ENCODE measurements at places on chromosomes 2 and 18.

- DNase-seq, result no peak
Observed at GRCh38 chr2:57617318-57617717, 429.3 kb upstream of the VRK2 start.

DNA sequence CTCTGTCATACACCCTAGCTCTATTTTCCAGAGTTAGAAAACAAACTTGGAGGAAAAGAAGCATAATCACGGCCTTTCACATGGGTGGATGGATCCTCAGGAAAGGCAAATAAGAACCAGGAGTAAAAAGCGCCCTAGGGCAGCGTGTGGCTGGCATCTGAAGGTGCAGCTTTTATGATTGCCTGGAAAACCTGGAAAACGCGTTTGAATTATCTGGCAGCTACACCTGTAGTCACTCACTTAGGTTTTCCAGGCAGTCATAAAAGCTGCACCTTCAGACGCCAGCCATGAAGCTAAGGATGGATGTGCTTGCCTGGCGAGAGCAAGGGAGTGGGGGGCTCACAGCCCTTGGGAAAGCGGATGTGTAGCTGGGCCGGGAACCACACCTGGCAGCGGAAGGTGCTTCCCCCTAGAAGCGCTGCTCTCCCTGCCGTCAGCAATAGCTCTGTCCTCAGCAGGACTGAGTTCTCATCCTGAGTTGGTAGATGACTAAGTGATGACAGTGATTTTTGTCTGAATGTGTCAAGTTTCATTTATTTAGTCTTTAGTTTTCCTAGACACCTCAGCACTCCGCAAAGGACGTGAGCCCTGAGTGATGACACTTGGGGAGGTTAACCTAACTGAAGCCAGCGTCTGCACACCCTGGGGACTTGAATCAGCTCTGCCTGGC, 82.0 kb downstream of the DCDC2C start:
- no peak for DNase-seq

- no peak for DNase-seq
Observed at GRCh38 chr2:25845843-25846505, 32.3 kb downstream of the ASXL2 start.

DNA sequence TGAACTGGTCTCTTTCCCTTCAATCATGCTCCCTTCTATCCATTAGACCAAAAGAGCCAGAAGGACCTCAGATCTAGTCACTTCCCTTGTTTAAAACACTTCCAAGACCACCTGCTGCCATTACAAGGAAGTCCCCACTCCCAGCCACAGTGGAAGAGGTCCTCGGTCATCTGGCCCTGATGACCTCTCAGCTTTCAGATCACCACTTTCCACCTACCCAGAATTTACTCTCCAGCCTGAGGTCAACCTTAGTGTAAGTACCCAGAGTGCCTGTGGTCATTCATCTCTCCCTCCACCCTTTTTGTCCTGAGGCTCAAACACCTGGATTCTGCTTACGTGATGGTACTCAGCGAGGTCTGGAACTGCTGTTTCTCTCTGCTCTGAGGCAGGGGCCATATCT, 67.1 kb downstream of the MARCO start:
- no peak for DNase-seq

DNA sequence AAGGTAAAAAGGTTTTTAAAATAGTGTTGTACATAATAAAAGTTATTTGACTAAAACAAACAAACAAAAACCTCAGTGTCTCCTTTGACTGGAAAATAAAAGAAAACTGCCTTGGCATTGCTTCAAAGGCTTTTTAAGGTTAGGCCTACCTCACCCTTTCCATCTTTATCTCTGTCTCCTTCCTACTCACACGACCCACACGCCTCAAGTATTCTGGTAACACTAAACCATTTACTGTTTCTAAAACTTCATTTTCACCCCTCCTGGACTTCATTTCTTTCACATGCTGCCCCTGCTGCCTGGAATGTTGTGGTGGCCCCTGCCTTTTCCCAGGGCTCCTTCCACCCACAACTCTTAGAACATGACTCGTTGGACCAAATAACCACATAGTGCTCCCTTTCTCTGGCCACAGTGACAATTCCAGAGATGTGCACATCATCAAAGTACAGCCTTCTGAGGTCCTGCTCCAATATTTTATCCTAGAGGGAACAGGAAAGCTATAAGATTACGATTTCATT, 54.0 kb downstream of the ERBB4 start:
- DNase-seq, result no peak

DNA sequence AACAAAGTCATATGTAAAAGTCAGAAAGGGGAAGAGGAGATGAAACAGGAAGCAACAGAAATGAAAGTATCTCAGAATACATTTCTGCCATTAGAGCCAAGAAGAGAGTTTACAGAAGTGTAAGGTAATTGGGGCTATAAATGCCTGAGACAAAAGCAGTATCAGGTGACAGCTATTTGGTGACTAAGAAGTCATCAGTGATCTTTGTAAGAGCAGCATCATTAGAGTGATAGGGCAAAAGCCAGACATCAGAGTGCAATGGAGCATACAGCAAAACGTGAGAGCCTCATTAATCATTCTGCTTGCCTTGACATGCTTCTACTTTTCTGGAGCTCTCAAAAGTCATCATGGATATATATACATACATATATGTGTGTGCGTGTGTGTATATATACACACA, 804.7 kb upstream of the PIK3C3 start:
- no peak for DNase-seq

DNA sequence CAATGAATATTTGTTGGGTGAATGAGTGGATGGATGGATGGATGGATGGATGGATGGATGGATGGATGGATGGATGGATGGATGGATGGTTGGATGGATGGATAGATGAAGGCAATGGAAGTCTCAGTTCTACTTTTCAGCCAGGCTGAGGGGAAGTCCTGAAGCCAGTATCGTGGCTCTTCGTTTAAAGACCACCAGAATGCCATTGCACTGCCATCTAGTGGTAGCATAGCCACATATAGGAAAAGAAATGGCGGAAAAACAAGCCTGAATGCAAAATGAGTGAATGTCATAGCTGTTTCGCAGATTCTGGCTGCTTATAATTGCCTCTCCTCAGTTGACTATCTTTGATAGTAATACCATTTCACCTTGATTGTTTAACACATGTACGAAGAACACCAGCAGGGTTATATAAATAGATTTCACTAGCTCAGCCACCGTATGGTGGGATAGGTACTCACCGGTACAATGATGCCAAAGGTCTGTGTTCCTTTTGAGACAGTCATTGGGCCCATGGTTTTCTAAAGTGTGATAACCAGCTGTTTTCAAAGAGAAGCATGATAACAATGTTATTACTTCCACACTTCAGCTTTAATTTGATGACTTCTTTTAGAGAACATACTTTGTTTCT, 62.3 kb upstream of the GREB1L start:
- peak; percentile 46 for DNase-seq

- no peak for DNase-seq
Observed at GRCh38 chr2:98253461-98254070, 92.7 kb upstream of the CNGA3 start.

DNA sequence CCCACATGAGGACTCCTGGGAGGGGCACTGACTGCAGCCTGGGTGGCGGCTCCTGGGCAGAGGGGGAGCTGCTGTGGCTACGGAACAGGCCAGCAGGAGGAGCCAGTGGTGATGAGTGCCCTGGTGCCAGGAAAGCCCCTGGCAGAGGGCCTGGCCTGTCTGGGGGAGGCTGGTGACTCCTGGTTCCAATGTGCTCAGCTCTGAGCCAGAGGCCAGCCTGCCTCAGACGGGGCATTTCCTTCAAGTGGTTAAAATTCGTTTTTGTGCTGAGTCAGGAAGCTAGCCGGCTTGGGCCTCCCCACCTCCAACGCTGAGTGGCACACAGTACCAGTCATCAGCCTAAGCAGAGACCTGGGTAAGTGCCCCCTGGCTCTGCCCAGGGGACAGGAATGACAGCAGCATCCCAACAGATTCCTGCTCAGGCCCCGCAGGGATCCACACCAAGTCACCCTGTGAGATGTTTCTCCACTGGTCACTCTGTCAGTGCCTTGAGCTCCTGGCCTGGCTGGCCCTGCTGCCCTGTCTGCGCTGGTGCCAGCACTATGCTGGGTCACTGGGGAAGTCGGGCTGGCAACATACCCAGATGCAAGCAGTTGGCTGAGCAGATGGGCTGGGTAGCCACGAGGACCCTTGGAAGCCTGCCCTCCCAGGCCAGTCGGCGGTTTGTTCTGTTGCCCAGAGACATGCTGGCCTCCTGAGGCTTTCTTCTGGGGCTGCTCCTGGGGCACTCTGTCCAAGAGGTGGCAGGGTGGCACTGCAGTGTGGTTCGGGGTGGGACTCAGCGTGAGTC, 7.1 kb upstream of the KLF11 start:
- DNase-seq, result no peak

DNA sequence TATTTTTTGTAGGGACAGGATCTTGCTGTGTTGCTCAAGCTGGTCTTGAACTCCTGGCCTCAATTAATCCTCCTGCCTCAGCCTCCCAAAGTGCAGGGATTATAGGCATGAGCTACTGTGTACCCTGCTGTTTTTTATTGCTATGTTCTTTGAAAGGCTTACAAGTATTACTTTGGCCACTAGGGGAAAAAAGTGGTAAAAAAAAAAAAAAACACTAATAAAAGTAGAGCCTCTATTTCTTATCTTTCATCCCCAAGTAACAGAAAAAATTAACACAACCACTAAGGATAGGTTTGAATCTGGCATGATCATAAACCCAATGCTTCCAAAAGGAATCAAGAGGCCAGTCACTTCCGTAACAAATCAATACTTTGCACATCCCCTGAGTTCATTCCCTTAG, 11.6 kb downstream of the NOL10 start:
- no peak for DNase-seq

Data from HS-27A (cell line).